G401 (cell line): ENCODE measurements at places on chromosomes 6 and 20. TPM values are rescaled to one million over a fixed set of nuclear protein-coding genes. Genes with fewer than 3 reads are reported as not detected.

Gene RIMS4
- total RNA-seq = 8.3 and 10.9 TPM in 2 replicates

GRCh38 chr20:2663364-2663886 is 591 bp downstream of the IDH3B start:
- no peak for DNase-seq

DNA sequence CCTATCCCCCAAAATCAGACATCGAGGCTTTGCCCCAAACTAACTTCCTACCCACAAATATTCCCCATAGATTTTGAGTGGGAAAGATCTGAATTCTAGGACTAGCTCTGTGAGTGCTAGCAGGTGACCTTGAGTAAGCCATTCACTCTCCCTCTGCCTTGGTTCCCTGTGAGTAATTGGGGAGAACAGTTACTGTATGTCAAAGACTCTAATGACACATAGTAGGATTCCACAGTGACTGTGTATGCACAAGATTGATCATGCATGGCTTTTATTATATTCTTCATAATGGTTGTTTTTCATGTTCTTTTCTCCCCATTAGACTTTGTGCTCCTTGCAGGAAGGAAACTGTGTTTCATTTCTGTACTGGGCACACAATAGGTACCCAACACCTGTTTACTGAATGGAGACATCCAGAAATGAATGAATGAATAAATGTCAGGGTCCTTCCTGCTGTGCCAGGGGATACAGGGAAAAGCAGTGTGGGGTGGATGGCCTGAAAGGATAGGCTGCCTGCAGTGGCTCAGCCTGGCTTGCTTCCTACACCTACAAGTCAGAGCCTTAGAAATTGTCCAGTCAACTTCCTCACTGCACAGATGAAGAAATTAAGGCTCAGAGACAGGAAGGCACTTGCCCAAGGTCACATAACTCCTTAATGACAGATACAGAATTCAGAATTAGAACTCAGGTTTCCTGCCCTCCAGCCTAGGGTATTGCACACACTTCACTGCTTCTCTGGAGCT is 901 bp upstream of the TMEM151B start:
- DNase-seq = no peak

DNA sequence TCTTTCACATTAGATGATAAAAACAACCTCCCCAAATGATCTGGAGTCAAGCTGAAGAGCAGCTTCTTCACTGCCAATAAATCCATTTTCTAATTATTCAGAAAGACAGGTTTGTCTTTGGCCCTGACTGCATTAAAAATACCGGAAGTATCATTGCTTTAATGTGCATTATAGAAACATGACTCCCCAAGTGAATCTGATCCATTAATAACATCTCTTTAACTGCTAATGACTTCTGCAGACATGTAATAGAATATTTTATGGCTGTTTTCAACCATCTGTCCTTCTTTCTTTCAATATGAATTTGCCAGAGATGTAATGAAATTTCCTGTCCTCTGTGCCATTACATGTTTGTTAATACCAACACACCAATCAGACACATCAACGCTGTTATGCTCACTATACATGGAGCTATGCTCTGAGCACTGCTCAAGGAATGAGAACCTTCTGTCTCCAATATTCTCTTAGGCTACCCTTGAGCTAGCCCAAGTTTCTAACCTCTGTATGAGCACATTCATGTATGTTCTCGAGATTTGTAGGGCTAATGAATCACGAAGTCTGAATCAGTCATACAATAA is 87.8 kb downstream of the LYRM4 start:
- no peak for DNase-seq

DNA sequence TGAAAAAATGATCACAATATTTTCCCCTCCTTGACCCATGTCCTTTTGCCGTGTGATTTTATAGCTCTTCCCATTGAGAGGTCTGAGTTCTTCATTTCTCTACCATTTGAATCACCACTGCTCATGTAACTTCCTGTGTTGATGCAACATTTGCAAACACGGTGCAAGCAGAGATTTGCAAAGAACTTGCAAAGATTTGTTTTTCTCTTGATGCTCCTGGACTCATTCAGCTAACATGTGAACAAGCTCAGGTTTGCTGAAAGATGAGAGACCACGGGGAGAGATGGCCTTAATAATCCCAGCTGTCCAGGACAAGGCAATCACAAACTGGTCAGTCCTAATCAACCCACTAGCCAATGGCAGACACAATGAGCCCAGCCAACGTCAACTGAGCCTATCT is 8.6 kb downstream of the VNN2 start:
- DNase-seq = no peak

GRCh38 chr6:85749236-85749635 is 106.5 kb upstream of the SYNCRIP start:
- no peak for DNase-seq

DNA sequence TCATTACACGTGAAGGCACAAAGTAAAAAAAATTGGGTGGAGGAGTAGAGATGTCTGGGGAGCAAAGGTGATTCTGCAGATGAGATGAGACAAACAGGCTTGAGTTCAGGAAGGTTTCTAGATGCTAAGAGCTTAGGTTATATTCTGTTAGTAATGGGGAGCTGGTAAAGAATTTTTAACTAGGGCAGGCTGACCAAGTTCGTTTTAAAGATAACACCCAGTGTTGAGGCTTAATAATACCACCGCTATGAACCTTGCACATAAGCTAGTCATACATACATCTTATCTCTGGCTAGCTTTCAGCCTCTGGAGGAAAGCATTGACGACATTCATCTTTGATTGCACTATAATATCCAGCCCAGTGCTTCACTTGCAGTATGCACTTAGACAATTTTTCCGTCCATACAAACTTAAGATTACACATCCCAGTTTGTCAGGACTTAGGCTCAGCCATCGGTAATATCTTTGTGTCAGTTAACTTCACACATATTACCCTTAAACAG is 12.1 kb downstream of the NHSL1 start:
- no peak for DNase-seq

DNA sequence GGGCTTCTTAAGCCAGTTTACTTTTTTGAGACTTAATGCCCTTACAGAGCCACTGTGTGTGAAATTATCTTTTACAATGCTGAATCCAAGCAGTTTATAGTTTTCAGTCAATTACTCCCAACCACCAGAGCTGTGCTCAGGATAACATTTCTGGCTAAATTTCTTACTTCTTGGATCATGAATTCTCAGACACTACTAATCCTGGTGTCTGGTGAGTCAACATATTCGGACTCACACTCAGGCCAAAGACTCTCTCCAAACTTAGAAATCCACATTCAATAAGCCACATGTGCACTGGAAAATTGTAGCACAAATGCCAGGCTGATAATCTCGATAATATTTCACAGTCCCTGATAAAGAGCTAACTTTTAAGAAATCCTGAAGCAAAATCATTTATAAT is 49.0 kb downstream of the PTPRT start:
- DNase-seq = no peak
